ENCODE measurements at places on chromosomes 1 and 21. TPM values are rescaled to one million over a fixed set of nuclear protein-coding genes. Genes with fewer than 3 reads are reported as not detected.

Gene S100A7A
- total RNA-seq, result not detected

Gene EXTL2
- 32.9 TPM for total RNA-seq

Gene CFHR3
- total RNA-seq, result not detected

Gene TFF2
- not detected for total RNA-seq

Gene HSF2BP
- 0.77 TPM for total RNA-seq

Gene PTGFRN
- 268 TPM for total RNA-seq

Gene LCE2C
- not detected for total RNA-seq

Gene CHIA
- not detected for total RNA-seq

Measured in bronchial smooth muscle cell (primary cell).